ENCODE measurements at places on chromosomes 11 and 22.

DNA sequence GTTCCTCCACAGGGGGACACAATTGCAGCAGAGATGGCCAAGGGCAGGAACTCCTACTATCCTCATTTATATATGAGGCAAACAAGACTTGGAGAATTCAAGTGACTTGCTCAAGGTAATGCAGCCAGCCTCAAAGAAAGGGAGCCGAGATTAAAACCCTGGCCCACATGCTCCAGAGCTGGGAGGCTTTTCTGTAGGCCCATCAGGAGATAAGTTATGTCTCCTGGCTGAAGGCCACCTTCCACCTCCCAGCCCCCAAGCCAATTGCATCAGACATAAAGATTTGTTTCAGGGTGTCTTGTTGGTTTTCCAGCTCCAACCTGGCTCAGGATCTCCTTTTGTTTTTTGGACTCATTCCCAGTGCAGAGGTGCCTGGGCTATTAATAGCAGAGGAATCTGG is 59.5 kb downstream of the SMIM38 start:
- no peak for DNase-seq

DNA sequence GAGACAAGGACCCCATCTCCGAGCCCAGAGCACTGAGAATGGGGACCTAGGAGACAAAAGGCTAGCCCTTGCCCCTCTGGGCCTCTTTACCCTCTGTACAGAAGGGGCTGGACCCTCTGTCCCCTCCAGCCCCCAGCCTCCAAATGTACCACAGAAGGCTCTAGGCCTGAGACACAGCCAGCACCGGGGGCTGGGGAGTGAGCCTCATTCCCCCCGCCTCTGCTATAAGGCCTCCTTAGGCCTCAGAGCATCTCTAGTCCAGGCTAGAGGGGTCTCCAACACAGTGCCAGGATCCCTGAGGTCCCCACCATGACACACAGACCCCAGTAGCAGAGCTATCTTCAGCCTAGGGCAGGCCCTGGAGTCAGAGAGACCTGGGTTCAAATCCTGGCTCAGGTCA is 4.8 kb downstream of the SMTN start:
- DNase-seq, result no peak

DNA sequence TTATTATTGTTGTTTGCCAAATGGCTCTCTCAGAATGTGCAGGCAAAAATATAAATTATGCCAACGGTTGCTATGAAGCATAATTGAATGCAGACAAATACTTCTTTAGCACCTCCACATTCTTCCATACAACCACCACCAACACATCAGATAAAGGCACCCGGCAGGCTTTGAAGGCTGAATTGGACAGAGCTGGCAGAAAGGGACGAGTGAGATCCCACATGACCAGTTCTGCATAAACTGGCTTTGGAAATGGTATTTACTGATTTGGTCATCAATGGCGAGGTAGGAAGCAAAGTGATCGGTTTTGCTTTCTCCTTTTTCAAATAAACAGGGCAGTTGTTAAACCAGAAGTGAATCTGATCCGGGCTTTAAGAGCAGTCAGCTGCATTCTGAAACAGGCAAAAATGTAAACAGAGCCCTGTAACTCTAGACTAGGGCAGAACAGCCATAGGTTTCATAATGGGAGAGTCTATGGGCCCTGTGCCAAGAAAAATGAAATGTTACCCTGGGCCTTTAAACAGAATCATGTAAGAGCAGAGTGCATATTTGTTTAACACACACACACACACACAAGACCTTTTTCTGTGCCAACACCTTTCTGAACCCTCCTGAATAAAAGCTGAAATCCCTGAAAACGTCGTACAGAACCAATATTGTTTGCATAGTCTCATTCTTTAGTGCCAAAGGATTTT is 97.7 kb downstream of the MPPED2 start:
- no peak for DNase-seq

- no peak for DNase-seq
These were observed 6.1 kb downstream of the CTSF start for GRCh38 chr11:66562275-66562674.

DNA sequence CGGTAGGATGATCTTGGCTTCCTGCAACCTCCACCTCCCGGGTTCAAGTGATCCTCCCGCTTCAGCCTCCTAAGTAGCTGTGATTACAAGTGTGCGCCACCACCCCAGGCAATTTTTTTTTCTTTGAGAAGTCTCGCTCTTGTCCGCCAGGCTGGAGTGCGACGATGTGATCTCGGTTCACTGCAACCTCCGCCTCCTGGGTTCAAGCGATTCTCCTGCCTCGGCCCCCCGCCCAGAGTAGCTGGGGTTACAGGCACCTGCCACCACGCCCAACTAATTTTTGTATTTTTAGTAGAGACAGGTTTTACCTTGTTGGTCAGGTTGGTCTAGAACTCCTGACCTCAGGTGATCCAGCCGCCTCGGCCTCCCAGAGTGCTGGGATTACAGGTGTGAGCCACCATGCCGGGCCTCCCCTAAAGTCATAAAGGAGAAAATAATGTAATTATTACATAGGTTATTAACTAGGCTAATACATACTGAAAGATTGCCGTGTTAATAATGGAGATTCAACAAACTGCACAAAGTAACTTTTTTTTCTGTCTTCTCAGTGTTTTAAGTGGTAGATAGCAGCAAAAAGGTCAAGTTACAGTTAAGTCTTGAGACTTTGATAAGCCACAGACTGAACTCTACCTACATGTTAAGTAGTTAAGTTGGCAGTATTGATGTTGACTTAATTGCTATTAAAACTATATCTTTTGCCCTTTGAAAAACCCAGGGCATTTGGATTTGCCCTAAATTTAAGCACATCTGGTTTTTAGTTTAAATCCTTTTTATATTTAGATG is 3.9 kb downstream of the CAPRIN1 start:
- no peak for DNase-seq

- no peak for DNase-seq
These were observed 1308.3 kb downstream of the TBC1D22A start for GRCh38 chr22:48070760-48071159.

DNA sequence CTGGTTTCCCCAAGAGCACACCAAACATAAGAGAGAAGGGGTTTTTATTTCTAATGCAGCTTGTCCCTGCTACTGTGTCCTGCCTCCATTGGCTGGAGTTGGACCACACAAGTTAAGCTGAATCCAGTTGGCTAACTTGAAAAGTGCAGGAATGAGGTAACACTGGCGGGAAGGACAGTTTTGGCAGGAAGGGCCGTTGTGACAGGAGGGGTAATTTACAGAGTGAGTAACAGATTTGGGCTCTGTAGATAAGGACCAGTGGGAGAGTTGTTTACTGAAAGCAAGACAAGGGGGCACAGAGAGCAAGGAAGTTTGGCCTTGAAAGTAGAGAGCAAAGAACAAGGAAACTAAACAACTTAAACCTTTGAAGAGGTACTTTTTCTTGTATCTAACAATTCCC is 1623.3 kb upstream of the RAG2 start:
- no peak for DNase-seq

- no peak for DNase-seq
These were observed 11.3 kb downstream of the LSP1 start for GRCh38 chr11:1864231-1864630.

DNA sequence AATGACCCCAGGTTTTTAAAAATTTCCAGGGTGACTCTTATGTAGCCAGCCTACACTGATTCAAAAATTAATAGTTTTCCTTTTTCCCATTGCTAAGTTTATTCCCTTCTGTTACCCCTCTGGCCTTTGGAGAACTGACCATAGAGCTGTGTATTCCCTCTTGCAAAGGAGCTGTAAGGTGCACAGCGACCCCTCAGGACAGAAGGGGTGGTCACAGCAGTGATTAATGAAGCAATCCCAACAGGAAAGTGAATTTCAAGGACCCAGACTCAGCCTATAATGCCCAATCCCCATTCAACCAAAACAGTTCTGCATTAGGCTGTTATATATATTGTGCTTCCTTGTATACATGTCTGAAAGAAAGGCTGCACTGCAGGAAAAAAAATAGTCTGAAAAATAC is 147.1 kb downstream of the WT1 start:
- no peak for DNase-seq

DNA sequence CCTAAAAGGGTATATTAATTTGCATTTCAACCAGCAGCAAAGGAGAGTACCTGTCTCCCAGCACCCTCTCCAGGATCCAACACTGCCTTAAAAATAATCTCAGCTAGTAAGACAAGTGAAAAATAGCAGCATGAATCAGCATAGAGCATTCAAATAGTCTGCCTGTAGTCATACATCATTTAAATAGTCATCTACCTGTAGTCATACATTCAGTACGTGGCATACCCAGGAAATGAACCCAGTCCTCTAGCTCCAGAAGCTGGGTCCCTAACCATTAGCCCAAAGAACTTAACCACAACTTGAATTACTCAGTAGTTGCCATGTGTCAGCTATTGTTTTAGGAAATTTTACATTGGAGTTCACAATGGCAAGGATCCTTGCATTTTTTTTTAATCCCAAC is 9.3 kb downstream of the TENM4 start:
- DNase-seq, result no peak

- no peak for DNase-seq
These were observed 118.1 kb upstream of the ARHGAP20 start for GRCh38 chr11:110830344-110830743.

DNA sequence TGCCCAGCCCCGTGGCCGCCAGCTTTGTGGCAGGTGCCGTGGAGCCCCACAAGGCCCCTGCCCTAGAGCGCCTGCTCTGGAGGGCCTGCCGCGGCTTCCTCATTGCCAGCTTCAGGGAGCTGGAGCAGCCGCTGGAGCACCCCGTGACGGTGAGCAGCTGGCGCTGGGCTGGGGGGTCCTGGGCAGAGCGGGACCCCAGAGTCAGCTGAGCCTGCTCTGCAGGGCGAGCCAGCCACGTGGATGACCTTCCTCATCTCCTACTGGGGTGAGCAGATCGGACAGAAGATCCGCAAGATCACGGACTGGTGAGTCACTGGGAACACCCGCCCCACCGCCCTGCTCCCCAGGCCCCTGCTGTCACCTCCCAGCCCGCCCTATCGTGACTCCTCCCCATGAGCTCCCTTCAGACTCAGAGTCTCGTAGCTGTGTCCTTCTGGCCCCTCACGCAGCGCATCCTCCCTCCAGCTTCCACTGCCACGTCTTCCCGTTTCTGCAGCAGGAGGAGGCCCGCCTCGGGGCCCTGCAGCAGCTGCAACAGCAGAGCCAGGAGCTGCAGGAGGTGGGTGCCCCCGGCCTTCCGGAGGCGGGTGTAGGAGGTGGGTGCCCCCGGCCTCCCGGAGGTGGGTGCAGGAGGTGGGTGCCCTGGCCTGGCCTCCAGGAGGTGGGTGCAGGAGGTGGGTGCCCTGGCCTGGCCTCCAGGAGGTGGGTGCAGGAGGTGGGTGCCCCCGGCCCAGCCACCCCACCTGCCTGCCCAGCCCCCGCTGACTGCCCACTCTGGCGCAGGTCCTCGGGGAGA is 4.7 kb downstream of the TCIRG1 start:
- no peak for DNase-seq

GRCh38 chr11:134266440-134266839 is 9.7 kb upstream of the GLB1L3 start:
- no peak for DNase-seq

DNA sequence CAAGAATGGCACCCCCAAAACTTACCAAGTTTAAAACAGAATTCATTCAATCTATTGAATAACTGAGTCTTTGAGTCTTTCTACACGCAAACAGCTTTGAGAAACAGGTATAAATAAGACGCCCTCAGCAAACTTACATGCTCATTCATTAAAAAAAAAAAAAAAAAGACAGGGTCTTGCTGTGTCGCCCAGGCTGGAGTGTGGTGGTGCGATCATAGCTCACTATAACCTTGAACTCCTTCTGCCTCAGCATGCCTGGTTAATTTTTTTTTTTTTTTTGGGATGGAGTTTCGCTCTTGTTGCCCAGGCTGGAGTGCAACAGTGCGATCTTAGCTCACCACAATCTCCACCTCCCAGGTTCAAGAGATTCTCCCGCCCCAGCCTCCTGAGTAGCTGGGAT is 6.1 kb downstream of the PRR14L start:
- DNase-seq, result no peak
